ENCODE measurements at places on chromosomes 2 and 18.

GRCh38 chr18:74598350-74599001, 806 bp downstream of the ZNF407 start:
- no peak for DNase-seq

GRCh38 chr2:236982693-236983455, 102.8 kb upstream of the COPS8 start:
- no peak for DNase-seq

GRCh38 chr18:3821524-3821923, 371.6 kb downstream of the TGIF1 start:
- no peak for DNase-seq

GRCh38 chr2:168574856-168575630, 119.0 kb downstream of the CERS6 start:
- DNase-seq, result no peak

DNA sequence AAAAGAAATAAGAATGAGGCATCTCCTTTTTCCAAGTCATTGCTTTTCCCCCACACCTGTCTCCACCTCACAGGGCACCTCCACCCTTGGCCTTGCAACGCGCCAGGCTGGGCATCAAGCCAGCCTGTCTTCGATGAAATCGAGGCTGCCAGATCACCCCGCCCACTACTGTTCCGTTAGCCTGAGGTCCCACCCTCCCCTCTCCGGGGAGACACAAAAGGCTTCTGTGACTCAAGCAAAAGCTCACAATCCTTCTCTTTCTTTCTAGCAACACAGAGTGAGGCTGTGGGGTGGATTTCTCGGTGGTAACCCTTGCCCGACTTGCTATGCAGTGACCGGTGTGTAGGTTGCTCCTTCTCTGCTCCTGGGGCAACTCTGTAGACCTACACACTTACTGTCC, 9.9 kb downstream of the TNP1 start:
- DNase-seq, result no peak

- DNase-seq, result no peak
Measured at GRCh38 chr2:236052926-236053821, 115.0 kb downstream of the GBX2 start.

DNA sequence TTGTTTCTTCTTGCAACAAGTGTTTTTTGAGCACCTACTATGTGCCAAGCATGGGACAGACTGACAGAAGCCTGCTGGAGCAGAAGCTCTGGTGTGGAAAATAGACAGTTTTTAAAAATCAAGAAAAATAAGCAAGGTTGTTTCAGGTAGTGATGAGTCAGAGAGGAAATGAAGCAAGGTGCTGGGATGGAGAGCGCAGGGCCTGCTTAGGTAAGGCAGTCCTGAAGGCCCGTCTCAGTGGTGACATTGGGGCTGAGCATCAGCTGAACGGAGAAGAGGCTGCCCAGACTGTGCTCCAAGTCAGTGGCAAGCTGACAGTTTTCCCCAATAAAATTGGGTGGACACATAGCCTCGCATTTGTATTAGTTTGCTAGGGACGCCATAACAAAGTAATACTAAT, 263.6 kb downstream of the SS18 start:
- no peak for DNase-seq

- DNase-seq, result no peak
Measured at GRCh38 chr2:174694920-174695319, 69.4 kb downstream of the CHRNA1 start.

- DNase-seq, result no peak
Measured at GRCh38 chr2:191569025-191569424, 108.9 kb upstream of the NABP1 start.

GRCh38 chr2:231919341-231920035, 6.7 kb downstream of the NPPC start:
- DNase-seq, result no peak

DNA sequence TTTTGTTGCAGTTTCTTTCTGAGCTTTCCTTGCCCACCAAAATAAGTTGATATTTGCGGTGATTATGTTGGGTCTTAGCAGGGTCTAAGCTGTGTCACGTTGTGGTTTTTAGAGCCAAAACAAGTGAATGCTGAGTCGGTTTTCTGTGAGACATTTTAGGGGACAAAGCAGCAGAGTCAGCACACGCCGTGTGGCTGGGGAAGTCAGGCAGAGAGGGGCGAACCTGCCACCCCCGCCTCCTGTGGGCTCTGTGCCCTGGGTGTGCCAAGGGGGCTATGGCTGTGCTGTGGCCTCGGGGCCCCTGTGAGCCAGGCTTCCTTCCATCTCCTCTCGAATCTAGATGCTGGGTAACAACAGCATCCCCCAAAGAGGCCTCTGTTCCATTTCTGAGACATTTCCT, 30.8 kb upstream of the TMEM87B start:
- no peak for DNase-seq

GRCh38 chr2:186543561-186544131, 46.2 kb upstream of the ITGAV start:
- no peak for DNase-seq

GRCh38 chr2:47850198-47850597, 56.1 kb downstream of the FBXO11 start:
- no peak for DNase-seq

- no peak for DNase-seq
Measured at GRCh38 chr2:102072741-102073140, 69.8 kb upstream of the IL1R1 start.

- no peak for DNase-seq
Measured at GRCh38 chr2:64141674-64142405, 2.4 kb downstream of the PELI1 start.

DNA sequence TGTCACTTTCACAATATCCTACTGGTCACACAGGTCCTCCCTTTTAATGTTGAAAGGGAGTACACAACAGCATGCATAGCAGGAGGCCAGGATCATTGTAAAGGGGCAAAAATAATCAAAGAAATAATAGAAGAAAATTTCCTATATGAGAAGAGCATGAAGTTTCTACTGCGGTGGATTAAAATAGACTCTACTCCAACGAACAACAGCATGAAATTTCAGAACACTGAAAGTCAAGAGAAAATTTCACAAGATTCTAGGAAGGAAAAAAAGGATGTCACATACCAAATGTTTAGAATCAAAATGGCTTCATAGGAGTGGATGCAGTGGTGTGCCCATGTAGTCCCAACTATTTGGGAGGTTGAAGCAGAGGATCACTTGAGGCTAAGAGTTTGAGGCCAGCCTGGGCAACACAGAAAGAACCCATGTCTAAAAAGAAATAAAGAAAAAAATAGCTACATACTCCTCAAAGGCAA, 72.0 kb upstream of the EPAS1 start:
- no peak for DNase-seq

GRCh38 chr2:7094231-7094741, 177.1 kb downstream of the RNF144A start:
- no peak for DNase-seq

DNA sequence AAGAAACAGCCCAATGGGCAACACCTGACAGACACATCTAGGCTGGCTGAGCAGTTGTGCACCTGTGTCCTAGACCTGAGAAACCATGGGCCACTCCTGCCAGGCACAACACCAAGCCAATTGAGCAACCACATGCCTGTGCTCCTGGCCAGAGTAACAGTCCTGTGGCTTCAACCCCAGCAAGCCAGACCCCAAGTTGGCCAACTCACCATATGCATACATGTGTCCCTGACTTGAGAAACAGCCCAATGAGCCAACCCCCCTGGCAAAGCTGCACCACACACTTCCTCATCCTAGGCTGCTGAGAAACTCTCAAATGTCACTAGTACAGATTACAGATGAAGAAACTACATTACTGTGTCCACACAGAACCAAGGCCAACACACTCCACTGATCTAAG, 36.6 kb downstream of the USP34 start:
- DNase-seq, result no peak

GRCh38 chr2:215392164-215392563, 43.7 kb downstream of the FN1 start:
- no peak for DNase-seq

DNA sequence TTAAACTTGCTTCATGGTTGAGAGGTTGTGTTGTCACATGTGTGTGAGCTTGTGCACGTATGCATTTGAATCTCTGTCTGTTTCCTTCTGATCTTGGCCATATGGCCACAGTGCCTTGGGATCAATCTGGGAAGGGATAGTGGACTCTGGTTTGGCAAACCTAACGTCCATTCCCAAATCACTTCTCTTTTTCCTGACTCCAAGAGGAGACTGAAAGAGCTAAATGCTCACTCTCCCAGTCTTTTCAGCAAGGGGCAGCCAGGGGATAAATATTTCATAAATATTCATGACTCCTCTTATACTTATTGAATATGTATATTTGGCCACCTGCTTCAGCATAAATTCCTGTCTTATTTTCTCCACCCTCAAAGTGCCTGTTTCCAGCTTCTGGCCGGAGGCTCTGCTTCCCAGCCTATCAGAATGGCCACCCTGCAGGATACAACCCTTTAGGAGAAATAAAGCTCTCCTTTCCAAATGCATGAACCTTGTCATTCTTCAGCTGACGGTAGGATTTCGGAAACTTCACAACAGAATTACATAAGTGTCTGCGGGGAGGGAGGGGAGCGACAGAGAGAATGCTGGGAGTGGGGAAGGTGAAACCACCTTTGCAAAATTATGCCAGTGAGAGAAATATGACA, 112.2 kb upstream of the COPS8 start:
- DNase-seq, result no peak

DNA sequence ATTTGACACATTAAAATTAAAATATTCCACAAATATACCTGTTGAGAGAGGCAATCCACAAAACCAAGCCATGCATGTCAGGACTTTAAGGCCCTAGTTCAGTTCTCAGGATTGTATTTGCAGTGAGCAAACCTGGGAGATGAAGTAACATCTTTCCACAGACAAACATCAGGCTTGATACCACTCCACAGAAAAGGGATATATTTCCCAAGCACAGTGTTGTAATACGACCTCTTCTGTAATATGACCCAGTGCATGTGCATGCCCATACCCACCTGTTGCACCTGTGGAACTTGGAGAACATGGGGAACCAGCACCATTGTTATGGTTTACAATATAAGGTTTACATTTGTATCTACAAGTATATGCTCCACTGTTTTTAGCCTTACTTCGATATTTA, 184.0 kb downstream of the PDE11A start:
- DNase-seq, result no peak

- no peak for DNase-seq
Measured at GRCh38 chr18:57410749-57411148, 24.4 kb upstream of the ONECUT2 start.

- no peak for DNase-seq
Measured at GRCh38 chr2:207219081-207219630, 53.4 kb upstream of the KLF7 start.

DNA sequence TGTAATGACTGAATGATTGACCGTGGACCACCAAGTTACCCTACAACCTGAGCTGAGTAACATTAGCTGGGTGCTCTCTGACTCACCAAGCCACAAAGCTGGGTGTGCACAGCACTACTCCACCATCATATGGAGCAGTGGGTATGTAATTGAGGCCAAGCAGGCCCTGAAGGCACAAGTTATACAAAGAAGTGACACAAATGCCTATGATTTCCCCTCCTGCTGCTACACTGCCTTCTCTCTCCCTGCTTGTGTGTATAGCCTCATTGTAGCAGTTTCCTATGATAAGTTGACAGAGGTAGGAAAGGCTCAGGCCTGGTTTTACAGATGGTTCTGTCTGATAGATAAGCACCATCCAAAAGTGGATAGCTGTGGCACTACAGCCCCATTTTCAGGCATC, 1327.2 kb upstream of the DDX18 start:
- DNase-seq, result no peak

Data from non-pigmented ciliary epithelial cell (primary cell).